ENCODE measurements at places on chromosomes 7 and 10.

- DNase-seq: no peak
These were observed 348.7 kb upstream of the SEMA3C start for GRCh38 chr7:81267508-81267907.

DNA sequence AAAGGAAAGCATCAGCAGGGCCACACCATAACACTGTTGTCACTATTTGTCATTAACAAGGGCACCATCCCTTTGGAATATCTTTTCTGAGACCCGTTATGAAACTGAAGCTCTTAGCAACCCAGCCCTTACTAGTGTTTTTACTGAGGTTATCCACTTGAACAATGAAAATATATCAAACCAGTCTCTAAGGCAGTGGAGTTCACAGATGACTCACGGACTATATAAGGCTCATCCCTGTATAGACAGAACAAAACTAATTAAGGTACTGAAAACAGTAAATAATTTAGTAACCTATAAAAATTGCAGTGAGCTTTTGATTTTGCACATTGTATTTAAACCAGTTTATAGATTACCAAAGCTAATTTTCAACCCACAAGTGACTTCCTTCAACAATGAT lies 196.0 kb downstream of the ELAPOR2 start:
- no peak for DNase-seq

- DNase-seq: peak; percentile 11
These were observed 154.5 kb downstream of the SGMS1 start for GRCh38 chr10:50469288-50469687.

- DNase-seq: no peak
These were observed 369.4 kb upstream of the IGFBP3 start for GRCh38 chr7:46290374-46291049.

Measured in hepatic stellate cell (primary cell).